Kidney (tissue), 22 donors: ENCODE measurements at places on chromosomes 1 and 21. TPM values are rescaled to one million over a fixed set of nuclear protein-coding genes. Genes with fewer than 3 reads are reported as not detected.
A peak's percentile ranks its signal among the peaks of the same experiment; 100 is the strongest.

GRCh38 chr1:30853350-30853749 is 55.2 kb downstream of the SDC3 start:
- DNase-seq: peak; percentile 43

DNA sequence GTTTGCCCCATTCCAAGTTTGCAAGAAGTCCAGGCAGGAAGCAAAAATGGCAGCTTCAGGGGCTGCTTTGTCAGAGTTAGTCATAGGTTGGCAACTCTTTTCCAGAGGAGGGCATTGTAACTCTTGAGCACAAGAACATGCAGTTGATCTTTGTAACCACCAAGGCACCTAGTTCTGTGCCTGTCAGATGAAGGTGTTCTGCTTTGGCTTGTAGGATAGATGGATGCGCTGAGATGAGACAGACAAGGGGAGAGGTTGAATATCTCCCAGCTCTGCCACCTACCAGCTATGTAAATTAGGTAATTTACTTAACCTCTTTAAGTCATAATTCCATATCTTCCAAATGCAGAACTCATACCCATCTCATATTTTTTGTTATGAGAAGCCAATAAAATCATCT is 89.3 kb downstream of the ZNF648 start:
- no peak for DNase-seq

GRCh38 chr1:39652554-39652953 is 13.1 kb upstream of the HEYL start:
- DNase-seq: no peak

- no peak for DNase-seq
These were observed 125.3 kb downstream of the RPS6KC1 start for GRCh38 chr1:213176341-213176740.

GRCh38 chr1:245609354-245610150 is 454.8 kb downstream of the KIF26B start:
- no peak for DNase-seq

DNA sequence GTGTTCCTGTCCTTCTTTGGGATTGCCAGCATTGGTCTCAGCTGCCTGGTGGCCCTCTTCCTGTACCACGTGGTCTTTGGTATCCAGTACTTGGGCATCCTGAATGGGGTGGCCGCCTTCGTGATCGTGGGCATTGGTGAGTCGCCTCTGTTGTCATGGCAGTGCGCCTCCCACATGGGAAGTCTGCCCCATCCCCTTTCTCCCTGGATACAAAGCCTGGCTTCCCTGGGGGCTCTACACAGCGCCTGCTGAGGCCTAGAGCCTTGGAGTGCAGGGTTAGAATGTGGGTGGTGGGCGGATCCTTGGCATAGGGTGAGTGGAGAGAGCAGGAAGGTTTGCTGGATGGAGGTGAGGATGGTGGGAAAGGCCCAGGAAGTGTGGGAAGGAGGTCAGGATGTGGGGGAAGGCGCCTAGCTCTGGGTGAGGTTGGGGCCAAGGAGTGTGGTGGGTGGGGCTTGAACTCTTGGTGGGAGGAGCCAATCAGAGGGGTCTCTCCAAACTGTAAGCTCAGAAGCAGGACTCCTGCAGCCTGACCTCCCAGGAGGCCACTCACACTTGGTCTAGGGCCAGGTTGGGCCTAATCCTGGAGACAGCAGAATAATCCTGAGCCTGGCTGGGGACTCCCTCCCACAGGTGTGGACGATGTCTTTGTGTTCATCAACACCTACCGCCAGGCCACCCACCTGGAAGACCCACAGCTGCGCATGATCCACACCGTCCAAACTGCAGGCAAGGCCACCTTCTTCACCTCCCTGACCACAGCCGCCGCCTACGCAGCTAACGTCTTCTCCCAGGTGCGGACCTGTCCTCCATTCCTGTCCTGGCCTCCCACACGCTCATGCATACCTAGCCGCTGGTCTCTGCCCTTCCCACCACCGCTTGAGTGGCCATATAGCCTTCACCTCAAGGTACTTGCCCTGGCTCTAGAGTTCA is 36.7 kb downstream of the DISP3 start:
- DNase-seq: no peak

DNA sequence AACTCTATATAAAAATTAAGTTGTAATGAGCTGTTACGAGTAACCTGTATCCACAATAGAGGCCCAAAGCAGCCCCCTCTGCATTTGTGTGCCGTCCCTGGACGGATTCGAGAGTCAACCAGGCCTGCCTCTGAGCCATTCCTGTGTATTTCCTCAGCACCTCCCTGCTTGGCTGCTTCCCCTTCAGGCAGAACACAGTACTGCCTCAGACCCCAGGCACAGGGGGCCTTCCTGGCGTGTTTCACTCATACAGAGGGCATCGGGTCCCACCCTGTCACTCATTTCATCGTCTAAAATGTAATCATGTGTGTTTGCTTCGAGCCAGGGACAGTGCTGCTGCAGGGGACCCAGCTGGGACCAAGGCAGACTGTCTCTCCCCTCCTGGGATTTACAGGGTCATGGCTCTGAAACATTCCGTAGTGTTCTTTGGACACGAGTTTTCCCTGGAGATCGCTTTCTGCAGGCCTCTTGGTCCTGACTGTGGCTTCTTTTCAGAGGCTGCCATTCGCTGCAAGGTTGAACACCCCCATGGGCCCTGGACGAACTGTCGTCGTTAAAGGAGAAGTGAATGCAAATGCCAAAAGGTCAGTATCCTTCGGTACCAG is 19.4 kb downstream of the LGALS8 start:
- DNase-seq: no peak

GRCh38 chr1:153791648-153792253 is 16.5 kb downstream of the SLC27A3 start:
- DNase-seq: no peak

GRCh38 chr1:204384636-204385352 is 25.1 kb upstream of the PLEKHA6 start:
- no peak for DNase-seq

DNA sequence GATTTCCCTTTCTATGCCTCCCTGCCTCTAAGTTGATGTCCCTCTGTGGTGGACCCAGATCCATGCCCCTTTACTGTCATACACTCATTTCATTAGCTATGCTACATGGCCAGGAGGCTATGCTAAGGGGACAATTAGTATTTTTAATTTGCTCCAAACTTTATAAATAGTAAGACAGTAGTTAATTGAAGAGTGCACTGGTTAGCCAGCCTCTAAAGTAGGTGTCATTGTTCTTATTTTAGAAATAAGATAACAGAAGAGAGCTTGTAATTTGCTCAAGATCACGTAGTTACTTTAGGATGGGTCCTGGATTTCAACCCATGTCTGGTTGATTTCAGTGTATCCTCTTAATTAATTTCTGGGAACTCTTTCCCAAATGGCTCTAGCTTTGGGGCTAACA is 29.4 kb upstream of the GNG12 start:
- DNase-seq: no peak

DNA sequence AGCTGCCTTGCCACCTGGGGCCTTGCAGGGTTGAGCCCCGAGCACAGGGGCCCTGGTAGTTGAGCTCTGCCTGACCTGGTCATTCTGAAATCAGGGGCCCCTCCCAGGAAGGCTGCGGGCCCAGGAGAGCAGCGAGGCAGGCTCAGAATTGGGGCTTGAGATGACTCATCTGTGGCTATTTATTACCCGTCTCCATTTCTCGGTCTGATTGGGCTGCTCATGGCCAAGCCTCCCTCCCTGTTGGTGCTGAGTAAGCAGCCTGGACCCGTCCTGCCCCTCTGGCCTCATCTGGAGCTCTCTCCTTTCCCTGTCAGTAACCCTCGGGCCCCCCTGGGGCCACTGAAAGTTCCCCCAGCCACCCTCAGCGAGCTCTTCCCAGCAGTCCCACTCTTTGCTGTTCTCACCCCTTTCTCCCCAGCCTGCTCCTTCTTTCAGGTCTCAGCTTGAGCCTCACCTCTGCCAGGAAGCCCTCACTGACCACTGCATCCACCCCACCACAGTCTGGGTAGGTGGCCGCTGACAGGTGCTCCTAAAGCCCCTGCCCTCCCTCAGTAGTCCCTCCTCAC is 11.0 kb upstream of the TNFRSF8 start:
- peak; percentile 27 for DNase-seq

- no peak for DNase-seq
These were observed 1033.8 kb downstream of the PLA2G4A start for GRCh38 chr1:187862506-187862905.

DNA sequence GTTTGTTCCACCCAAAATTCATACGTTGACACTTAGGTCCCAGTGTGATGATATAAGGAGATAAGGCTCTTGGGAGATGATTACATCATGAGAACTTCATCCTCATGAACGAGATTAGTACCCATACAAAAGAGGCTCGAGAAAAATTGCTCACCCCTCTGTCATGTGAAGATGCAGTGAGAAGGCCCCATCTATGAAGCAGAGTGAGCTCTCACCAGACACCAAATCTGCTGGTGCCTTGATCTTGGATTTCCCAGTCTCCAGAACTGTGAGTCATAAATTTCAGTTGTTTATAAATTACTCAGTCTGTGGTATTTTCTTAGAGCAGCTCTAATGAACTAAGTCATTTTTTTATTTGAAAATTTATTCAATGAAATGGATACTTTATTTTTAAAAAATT is 42.6 kb upstream of the USP25 start:
- DNase-seq: no peak

GRCh38 chr1:113812661-113813135 is 422 bp upstream of the RSBN1 start:
- peak; percentile 32 for DNase-seq

DNA sequence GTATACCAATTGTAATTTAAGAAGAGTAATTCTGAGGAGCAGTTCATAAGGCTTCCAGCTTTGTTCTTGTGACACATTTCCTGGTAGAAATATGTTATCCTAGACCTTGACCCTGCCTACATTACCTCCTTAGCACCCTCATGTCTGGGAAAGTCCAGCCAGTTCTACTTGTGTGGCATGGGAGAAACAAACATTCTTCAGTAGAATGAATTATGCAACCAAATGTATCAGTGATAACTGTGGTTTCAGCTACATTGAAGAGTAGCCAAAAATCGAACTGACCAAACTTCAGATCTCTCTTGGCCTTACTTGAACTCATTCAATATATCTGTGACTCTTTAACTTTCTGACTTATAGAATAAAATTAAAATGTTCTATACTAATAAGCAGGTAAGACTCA is 308.1 kb upstream of the LYPLAL1 start:
- no peak for DNase-seq

DNA sequence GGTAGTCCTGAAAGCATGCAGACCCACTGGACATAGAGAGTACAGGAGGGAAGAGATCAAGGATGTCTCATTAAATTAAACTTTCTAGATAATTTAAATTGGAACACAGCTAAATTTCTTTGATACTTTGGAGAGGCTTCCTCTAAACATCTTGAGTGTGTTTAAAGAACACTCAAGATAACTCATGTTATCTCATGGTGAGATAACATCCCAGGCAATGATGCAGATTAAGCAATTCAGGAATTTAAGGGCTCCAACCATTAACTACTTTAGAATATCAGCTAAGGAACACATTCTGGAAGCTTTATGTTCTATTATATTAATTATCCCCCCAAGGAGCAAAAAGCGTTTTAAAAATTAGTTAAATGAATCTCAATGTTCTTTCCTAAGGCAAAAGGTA is 289.2 kb upstream of the RUNX1 start:
- DNase-seq: no peak

GRCh38 chr1:198771563-198772153 is 132.8 kb downstream of the PTPRC start:
- no peak for DNase-seq

DNA sequence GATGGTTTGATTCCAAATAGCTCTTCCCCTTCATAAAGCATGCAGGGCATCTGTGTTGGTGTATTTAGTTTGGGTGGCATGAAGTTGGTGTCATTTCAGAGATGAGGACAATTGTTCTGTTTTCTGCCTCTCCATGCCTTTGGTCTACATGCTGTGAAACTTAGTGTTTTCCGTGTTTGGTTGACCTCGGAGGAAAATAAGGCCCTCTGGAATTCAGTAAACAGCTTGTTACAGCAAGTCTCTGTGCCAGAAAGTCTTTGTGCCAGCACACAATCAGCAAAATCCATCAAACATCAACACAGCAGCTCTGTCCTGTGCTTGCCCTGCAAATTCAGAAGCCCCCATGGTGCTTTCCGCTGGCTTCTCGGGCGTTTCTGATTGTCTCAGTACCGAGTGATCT is 9.5 kb downstream of the PARK7 start:
- DNase-seq: no peak

The KRTAP11-1 gene
- polyA plus RNA-seq: not detected

The LEFTY2 gene
- 0.28 TPM for polyA plus RNA-seq

The C1orf21 gene
- 18.6 TPM for polyA plus RNA-seq

The GPR153 gene
- polyA plus RNA-seq: 1.1 TPM

The NCAM2 gene
- polyA plus RNA-seq: 0.13 TPM

The AMY1C gene
- not detected for polyA plus RNA-seq

The BTBD8 gene
- 0.99 TPM for polyA plus RNA-seq

The ADAM15 gene
- 68.4 TPM for polyA plus RNA-seq

The PRKAA2 gene
- 7.0 TPM for polyA plus RNA-seq
